ENCODE measurements at places on chromosomes 11 and 22.

DNA sequence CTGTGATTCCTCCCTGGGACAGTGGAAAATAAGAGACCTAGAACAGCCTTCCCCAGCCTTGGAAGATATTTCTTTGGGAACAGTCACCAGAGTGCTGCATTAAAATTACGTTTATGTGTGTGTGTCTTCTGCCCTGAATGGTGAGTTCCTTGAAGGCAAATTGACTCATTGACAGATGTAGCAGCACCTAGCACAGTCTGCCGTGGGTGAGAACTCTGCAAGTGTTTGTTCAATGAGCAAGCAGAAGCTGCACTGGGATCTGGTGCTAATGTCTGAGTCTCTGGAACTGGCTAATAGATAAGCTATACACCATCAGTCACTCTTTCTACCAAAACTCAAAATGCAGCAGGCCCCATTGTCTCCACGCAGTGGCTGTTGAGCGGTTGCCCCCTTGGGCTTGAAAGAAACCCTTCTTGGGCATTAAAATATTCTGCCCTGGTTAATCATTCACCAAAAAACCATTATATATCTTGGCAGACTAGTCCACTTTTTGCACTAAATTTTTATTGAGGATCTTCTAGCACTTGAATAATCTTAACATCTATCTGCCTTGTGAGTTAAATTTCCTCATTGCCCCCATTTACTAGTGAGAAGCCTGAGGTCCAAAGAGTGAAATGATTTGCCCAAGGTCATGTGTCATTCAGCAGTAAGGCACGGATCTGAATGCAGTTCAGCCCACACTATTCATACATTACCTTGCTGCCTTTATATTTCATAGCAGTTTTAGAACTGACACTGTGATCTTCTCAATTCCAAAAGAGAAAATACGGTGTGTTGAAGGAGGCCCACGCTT lies 87.8 kb upstream of the GALNT18 start:
- no peak for DNase-seq

- no peak for DNase-seq
These were observed 106.5 kb downstream of the NAV2 start for GRCh38 chr11:19819148-19819547.

GRCh38 chr22:46650078-46650810 lies 30.1 kb downstream of the GRAMD4 start:
- no peak for DNase-seq

DNA sequence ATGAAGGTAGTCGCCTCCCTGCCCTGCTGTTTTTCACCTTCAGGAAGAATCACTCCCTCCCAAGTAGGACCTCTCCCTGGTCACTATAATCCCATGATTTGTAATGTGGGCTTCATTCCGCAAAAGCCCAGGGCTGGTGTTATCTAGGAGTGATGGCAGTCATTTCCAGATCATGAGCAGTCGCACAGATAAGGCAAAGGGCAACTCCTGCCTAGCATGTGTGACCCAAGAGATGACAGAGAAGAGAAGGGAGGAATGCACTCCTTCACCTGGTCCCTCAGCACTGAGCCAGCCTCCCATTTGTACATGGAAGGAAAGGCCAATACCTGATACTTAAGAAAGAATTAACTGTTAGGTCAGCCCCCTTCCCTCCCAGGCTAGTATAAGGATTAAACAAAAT lies 102.9 kb downstream of the RPL27A start:
- DNase-seq = no peak

DNA sequence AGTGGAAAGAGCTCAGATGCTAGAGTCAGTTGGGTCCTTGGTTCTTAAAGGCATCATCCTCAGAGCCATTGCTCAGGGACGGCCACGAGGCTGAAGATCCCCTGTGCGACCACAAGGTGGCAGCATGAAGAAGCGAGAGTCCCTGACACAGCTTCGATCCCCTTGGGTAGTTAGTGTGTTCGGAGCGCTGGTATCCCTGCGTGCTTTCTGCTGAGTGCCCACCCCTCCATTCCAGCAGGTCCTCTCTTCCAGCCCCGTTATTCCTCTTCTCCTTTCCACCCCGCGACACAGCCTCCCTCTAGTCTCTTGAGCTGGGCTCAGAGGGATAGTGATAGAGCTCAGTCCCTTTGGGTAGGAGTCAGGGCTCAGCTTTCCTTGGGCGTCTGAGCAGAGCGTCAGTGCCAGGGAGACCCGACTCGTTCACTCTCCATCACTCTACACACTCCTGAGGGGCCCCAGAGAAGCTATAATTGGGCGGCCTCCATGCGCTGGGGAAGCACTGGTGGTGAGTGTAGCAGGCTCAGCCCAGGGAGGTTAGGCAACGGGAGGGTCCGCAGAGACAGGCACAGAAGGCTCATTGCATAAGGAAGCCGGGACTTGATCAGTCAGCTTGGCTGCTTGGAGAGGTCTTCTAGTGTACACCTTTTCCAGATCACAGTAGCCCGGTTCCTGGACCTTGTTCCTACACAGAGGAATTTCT lies at the start of gene OR51D1:
Gene OR51D1, plus strand, starts transcription at position 516 of the 700 bp plus-strand sequence. CDS start 2,314 bp downstream, outside the sequence.
- DNase-seq = peak; percentile 43

Measured in stimulated activated CD8-positive, alpha-beta memory T cell treated with anti-CD3 and anti-CD28 coated beads, Interleukin-15, amount 100 ng/mL, for 1 hour (primary cell).